ENCODE measurements at places on chromosomes 2 and 18. TPM values are rescaled to one million over a fixed set of nuclear protein-coding genes. Genes with fewer than 3 reads are reported as not detected.

Gene UCN
- 2.7 TPM for polyA plus RNA-seq

Gene GREB1
- 0.36 TPM for polyA plus RNA-seq

Gene SERPINB10
- polyA plus RNA-seq = 12.4 TPM

Gene COL3A1
- polyA plus RNA-seq = 0.16 TPM

Gene RIT2
- not detected for polyA plus RNA-seq

Gene IGFBP2
- 0.38 TPM for polyA plus RNA-seq

Gene NEMP2
- 12.5 TPM for polyA plus RNA-seq

Gene TCF23
- not detected for polyA plus RNA-seq

Gene GCG
- not detected for polyA plus RNA-seq

Gene DOK6
- 0.09 TPM for polyA plus RNA-seq

Gene MAB21L4
- polyA plus RNA-seq = not detected

Gene OSGEPL1
- polyA plus RNA-seq = 8.6 TPM

Gene CPLX4
- not detected for polyA plus RNA-seq

Gene ICA1L
- polyA plus RNA-seq = 2.1 TPM

Gene RAPGEF4
- polyA plus RNA-seq = not detected

Gene CD8B2
- not detected for polyA plus RNA-seq

Gene ANKRD62
- polyA plus RNA-seq = not detected

Gene SLC11A1
- polyA plus RNA-seq = 0.18 TPM

Gene HOXD11
- not detected for polyA plus RNA-seq

Gene TBR1
- not detected for polyA plus RNA-seq

Gene TSPYL6
- polyA plus RNA-seq = not detected

Gene XDH
- not detected for polyA plus RNA-seq

Gene EVA1A
- 0.42 TPM for polyA plus RNA-seq

Gene PLA2R1
- 0.03 TPM for polyA plus RNA-seq

Gene TYMS
- 524 TPM for polyA plus RNA-seq

Gene PXDN
- 0.54 TPM for polyA plus RNA-seq

Gene SLC19A3
- not detected for polyA plus RNA-seq

Gene CXCR1
- not detected for polyA plus RNA-seq

Gene RGPD3
- polyA plus RNA-seq = 0.09 TPM

Gene SCLY
- polyA plus RNA-seq = 49.1 TPM

Gene SH3RF3
- polyA plus RNA-seq = 1.1 TPM

Gene CIB4
- not detected for polyA plus RNA-seq

Gene MERTK
- polyA plus RNA-seq = 0.43 TPM

Gene ZAP70
- polyA plus RNA-seq = 1.2 TPM

Gene SMYD1
- not detected for polyA plus RNA-seq

Gene OSBPL1A
- polyA plus RNA-seq = 0.83 TPM

Gene VSNL1
- 0.05 TPM for polyA plus RNA-seq

Gene ST6GAL2
- not detected for polyA plus RNA-seq

Gene GKN1
- not detected for polyA plus RNA-seq

Gene CYP27A1
- 0.14 TPM for polyA plus RNA-seq

Gene CRYGD
- polyA plus RNA-seq = not detected

Gene OTOS
- not detected for polyA plus RNA-seq

Gene MAPK4
- polyA plus RNA-seq = not detected

Gene HOXD9
- polyA plus RNA-seq = not detected

Gene NFU1
- polyA plus RNA-seq = 84.0 TPM

Gene DES
- polyA plus RNA-seq = not detected

Gene SCYGR4
- not detected for polyA plus RNA-seq

Gene KCNG2
- not detected for polyA plus RNA-seq

Gene MROH2A
- polyA plus RNA-seq = not detected

Gene STK11IP
- polyA plus RNA-seq = 11.3 TPM

Gene GLS
- polyA plus RNA-seq = 48.8 TPM

Gene AQP12A
- not detected for polyA plus RNA-seq

Gene FIGN
- 0.01 TPM for polyA plus RNA-seq

Gene PRKAG3
- not detected for polyA plus RNA-seq

Gene AFG3L2
- polyA plus RNA-seq = 66.6 TPM

Gene RNF125
- polyA plus RNA-seq = 2.8 TPM

Gene RSAD2
- polyA plus RNA-seq = 0.33 TPM

Gene LCT
- 0.06 TPM for polyA plus RNA-seq

Data from GM12878 (cell line).